Suppressor macrophage treated with lipopolysaccharide for 4 hours (primary cell): ENCODE measurements at places on chromosomes 6 and 20.
A peak's percentile ranks its signal among the peaks of the same experiment; 100 is the strongest.

DNA sequence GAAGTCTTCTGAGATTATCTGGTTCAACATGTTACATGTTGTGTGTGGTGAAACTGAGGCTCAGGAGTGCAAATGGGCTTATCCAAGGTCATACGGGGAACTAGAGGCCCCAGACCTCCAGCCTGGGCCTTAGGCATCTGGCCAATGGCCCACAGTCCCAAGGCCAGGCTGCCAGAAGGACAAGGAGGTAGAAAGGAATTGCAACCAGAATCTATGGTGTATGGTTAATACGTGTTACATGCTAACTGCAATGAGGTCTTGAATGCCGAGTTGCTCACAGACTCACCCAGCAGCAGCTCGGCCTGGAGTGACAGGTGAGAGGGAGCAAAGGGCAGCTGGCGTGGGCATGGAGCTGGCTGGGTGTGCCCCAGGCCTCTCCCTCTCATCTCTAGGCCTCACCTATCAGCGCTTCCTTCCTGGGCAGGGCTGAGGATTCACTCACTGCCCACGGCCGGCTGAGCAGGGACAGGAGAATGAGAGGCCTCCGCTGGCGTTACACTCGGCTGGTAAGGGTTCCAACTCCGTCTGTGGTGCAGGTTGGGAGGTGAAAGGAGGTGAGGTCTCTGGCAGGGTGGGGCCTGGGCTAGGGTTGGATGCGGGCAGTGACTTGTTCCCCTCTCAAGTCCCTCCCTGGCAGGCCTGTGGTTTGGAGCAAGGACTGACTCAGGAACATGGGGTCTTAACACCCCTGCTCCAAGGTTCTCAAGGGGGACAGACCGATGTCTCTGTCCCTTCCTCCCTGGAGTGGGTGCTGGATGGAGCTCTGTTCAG, at the start of gene TLDC2:
Gene TLDC2 (plus strand): TSS at position 437 of the 771 bp plus-strand sequence. CDS start 37 bp downstream, at position 474.
- DNase-seq, result no peak

DNA sequence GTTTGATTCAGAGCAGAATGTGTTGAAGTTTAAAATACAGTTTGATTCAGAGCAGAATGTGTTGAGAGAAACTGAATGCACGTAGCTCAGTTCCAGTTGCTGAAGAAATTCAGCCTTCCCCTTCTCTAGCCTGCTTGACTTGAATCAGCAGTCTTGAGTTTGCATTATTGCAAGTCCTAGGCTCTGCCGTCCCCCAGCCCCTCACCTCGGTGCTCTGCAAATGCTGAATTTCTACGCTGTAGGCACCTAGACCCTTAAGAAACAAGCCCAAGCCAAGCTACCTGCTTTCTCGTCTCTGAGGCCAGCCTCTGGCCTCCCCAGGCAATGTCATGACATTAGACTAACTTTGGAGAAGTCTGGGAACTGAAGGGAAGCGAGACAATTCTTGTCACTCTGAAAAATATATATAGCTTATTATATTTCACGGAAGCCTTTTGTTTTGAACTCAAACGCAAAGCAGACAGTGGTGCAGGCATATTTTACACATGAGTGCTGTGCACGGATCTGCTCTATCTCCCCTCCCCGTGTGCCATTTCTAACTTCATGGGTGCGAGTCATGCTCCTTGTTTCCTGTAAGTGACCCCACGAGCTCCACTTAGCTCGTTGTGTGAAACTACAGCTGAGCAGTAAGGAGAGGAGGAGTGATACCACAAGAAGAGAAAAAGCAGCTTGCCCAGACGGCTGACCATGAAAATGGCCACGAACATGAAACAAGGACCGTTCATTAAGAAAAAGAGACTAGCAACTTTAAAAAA, 71.4 kb upstream of the DUSP22 start:
- peak; percentile 49 for DNase-seq

DNA sequence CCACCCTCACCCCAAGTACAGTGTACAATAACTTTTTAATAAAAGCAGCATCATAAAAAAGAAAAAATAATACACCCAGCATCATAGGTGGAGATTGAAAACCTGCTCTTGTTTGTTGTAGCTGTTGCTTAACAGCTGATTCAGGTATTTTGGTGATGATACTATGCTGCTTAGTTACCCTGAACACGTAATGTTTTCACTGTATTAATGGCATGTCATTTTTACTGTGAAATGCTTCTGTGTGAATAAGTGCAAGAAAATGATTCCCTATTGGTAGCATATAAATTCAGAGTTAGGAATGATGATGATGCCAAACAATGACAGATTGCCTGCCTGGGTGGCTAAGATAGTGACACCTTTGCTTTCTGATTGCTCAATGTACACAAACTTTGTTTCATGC, 405.7 kb downstream of the HDGFL1 start:
- DNase-seq, result no peak

DNA sequence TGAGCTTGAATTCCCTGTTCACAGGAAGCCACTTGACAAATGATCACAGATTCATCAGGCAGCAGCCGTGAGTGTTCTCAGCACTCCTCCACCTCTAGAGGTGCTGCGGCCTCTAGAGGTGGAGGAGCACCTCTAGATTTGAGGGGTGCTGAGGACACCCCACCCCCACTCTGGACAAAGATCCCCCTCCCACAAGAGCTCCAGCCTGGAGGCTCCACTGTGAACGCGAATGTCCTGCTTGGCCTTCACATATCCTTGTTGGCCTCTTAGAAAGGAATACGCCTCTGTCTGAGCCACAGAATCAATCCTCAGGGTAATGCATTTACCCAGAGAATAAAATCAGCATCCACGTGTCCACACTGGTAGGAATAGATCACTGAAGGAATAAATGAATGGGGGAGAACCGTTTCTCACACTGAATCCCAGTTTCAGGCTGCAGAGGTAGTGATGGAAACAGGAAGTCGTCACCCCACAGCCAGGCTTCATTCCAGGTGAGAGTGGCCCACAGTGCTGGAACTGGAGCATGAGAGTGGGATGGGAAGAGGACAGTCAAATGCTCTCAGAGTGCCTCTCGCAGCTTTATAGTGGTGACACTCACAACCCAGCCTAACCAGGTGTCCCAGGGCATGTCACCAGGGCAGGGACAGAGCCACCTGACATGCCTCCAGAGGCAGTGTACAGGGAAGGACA, 16.6 kb downstream of the NPEPL1 start:
- DNase-seq, result no peak

GRCh38 chr6:4858194-4859015, 82.2 kb downstream of the CDYL start:
- DNase-seq, result peak; percentile 39

- no peak for DNase-seq
Measured at GRCh38 chr20:34072076-34072475, 40.0 kb downstream of the EIF2S2 start.

GRCh38 chr20:9066191-9066590, 2.7 kb upstream of the PLCB4 start:
- DNase-seq, result no peak

- no peak for DNase-seq
Measured at GRCh38 chr20:22799687-22800086, 215.3 kb upstream of the FOXA2 start.

- DNase-seq, result no peak
Measured at GRCh38 chr6:147058786-147059385, 145.3 kb upstream of the STXBP5 start.

- DNase-seq, result peak; percentile 63
Measured at GRCh38 chr6:106560996-106561685, 68.2 kb downstream of the RTN4IP1 start.

DNA sequence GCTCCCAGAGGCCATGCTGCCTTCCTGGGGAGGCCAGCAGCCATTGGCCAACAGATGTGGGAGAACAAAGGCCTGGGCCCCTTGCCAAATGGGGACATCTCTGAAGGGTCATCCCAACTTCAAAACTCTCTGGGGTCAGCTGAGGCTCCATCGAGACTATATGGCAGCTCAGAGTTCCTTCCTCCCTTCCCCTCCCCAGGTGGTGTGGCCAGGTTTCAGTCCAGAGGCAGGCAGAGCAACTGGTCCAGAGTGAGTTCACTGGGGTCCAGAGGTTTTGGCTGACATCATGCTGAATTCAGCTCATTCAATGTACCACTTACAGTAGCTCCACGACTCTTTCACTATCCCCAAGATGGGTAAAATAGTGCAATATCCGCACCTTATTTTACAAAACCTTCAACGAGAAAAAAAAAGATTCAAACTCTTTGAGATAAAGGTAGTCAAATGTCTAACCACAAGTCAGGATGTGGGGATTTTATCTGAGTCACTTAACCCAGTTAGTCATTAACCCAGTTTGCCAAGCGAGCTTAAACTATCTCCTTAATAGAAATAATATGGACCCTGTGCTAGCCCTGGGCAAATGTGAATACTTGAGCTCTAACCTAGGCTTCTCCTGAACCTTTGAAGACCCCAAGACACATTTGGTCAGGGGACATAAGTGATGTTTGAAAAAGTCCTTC, 108.4 kb upstream of the PLEKHG1 start:
- no peak for DNase-seq

DNA sequence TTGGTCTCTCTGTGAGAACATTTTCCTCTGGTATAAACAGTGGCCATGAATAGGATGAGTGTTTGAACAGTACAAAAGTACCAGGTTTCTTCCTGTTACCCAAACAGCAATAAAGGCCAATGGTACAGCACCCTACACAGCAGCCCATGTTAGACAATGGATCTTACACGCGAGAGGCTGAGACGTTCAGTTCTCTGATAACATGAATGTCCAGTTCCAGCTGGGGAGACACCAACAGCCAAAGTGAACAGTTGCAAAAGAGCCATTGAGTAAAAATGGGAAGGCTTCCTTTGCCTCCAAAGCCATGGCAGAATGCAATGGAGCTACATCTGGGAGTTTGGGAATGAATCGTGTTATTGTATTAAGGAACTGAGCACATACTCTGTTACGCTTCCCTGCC, 246.8 kb upstream of the SGK1 start:
- no peak for DNase-seq

- DNase-seq, result no peak
Measured at GRCh38 chr20:16965401-16965800, 217.2 kb downstream of the OTOR start.

GRCh38 chr6:139423037-139423703, 48.7 kb upstream of the CITED2 start:
- DNase-seq, result peak; percentile 39

DNA sequence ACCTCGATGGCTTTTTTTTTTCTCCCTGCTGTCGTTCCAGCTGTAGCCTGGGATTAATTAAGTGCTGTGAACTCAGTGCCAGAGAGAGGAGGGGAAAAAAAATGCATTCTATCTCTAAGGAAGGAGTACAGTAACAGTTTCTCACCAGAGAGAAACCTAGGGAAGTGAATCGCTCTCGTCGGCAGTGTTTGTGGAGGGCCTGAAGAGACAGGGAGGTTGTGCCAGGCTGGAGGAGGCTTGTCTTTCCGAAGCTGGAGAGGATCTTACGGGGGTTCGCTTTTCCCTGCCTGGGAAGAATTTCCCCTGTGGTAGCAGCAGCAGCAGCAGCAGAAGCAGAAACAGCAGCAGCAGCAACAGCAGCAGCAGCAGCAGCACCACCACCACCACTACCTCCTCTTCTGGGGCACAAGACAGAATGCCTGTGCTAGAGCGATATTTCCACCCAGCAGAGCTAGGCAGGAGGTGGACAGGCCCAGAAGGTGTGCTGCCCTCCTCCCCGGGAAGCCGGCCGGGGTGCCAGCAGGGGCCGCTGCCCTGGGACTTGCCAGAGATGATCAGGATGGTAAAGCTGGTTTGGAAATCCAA, 186.5 kb downstream of the PDE7B start:
- no peak for DNase-seq

DNA sequence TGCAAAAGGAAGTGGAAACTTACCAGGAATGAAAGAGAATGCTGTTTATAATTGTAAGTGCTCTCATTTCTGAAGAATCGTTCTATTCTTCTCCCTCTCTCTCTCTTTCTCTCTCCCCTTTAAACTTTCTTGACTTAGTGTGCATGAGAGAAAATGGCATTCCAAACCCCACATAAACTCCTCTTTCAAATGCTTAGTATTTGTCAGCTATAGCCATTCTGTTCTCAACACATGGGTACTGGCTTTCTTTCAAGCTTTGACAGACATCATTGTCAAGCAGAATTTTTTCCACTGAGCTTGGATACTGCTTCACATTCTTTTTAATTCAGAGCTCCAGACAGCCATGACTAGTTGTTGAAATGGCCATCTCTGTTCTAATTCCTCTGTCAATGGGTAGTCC, 51.1 kb upstream of the PREP start:
- DNase-seq, result no peak

GRCh38 chr20:47956268-47956995, 171.2 kb upstream of the SULF2 start:
- DNase-seq, result no peak

- DNase-seq, result no peak
Measured at GRCh38 chr6:46269447-46270229, 98.9 kb upstream of the ENPP5 start.

DNA sequence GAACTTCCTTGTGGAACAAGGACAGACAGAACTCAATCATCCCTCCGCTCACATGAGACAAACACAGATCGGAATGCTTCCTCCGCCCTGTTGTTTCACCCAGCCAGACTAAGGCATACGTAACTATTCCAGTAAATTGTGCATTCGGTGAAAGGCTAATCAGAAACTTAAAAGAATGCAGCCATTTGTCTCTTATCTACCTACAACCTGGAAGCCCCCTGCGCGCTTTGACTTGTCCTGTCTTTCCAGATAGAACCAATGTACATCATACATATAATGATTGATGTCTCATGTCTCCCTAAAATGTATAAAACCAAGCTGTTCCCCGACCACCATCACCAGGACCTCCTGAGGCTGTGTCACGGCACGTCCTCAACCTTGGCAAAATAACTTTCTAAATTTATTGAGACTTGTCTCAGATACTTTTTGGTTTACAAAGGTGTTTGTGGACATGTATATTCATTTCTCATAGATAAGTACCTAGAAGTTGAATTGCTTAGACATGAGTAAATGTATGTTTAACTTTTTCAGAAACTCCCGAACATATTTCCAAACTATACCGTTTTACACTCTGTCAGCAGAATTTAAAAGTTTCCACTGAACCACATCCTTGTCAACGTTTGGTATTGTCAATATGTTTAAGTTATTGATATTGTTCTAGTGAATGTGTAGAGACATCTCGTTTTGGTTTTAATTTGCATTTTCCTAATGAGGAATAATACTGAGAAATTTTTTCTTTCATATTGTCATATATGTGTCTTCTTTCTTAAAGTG, 197.6 kb upstream of the THBS2 start:
- DNase-seq, result no peak

DNA sequence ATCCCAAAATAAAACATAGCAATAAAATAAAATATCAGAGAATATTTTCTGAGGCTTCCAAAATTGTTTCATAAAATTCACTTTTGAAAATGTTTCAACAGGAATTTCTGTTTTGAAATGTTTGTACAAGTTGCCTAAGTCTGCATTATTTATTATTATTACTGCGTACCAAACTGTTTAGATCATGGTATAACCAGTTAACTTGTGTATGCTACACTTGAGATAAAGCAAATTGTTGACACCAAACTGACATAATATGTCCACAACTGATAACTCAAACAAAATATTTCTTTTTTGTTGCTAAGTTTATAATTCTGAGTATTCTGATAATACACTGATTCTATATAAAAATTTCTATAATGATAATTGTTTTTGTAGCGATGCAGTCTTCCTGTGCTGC, 531.8 kb upstream of the EYS start:
- no peak for DNase-seq

DNA sequence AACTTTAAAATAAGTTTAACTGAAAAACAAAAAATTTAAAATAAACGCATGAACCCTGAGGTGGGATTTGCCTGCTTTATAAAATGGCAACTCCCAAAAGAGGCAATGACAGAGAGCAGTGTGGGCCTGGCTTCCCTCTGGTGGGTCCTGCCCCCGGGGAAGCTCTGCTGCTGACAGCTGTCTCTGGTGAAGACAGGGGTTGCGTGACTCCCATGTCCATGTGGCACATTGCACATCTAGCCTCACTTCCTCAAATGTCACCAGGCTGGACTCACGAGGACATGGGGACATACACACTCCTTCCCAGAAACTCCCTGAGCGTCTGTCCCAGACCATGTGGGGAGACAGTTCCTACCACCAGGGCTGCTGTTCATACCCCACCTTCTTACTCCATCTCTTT, 66.2 kb downstream of the ABHD12 start:
- peak; percentile 96 for DNase-seq
